ENCODE measurements at places on chromosomes 7 and 10.

DNA sequence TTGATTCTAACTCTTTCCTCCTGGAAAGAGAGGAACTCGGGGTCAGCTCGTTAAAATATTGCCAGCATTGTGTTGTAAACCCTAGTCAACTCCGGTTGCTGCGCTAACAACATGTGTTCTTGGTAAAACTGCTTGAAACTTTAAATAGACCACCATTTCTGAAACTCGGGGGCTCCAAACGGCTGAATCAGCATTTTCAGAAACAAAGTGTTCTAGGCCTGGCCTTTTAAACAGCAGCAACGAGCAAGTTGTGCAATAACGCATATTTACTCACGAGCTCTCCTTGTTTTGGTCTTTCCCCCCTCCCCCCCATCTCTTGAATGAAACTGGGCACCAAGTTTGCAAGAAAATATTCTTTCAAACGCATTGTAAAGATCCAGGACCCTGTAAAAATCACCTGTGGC is 9.2 kb upstream of the GRB10 start:
- no peak for DNase-seq

DNA sequence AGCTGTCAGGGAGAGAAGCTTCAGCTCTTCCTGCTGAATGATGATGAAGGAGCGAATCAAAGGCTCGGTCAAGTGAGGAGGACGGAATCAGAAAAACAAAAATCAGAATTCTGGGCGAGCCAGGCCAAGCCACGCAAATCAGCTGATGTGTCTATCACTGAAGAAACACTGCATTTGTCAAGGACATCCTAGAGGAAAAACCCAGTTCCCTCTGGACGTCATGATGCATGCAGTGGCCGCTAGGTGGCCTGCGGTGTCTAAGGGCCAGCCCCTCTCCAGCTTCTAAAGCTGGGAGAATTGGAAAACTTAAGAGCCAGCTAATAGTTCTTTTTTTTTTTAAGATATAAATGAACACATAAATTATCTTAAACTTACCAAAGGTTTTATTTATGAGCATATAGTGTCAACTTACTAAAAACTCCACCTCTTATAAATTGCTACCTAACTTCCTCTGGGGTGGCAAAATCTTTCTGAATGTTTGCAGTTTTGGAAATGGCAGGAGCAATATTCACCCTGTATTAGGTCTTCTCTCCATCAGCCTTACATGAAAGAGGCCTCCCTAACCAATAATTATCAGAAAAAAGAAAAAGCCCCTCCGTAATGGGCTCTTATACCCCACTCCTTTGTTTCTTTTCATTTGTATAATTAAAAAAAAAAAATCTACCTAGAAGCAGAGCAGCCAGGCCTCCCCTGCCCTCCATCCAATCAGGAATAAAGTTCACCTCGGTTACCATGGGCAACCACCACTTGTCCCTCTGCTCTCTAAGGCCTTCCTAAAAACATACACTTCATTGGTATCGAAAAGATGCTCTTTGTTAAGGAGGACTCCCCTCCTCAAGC is 186.8 kb downstream of the USP6NL start:
- peak; percentile 53 for DNase-seq

- no peak for DNase-seq
These were observed 235.8 kb downstream of the PAXIP1 start for GRCh38 chr7:154767142-154767541.

- DNase-seq: peak; percentile 10
These were observed 1.2 kb upstream of the SMNDC1 start for GRCh38 chr10:110305767-110306451.

- DNase-seq: peak; percentile 69
These were observed 12.7 kb upstream of the AKR1B10 start for GRCh38 chr7:134514663-134515062.

DNA sequence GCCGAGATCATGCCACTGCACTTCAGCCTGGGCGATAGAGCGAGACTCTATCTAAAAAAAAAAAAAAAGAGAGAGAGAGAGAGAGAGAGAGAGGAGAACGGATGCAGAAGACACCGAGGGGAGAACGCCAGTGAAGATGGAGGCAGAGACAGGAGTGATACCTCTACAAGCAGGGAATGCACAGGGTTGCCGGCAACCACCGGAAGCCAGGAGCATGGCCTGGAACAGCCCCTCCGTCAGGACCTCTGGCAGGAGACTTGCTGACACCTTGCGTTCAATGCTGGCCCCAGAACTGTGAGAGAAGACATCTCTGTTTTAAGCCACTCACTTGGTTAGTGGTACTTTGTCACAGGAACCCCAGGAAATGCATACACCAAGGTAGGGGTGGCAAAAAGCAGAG is 38.1 kb upstream of the DUSP5 start:
- no peak for DNase-seq

- no peak for DNase-seq
These were observed 10.5 kb downstream of the FAM171A1 start for GRCh38 chr10:15360566-15360965.

GRCh38 chr10:13110908-13111307 is 10.9 kb downstream of the OPTN start:
- DNase-seq: no peak

- DNase-seq: no peak
These were observed 66.5 kb downstream of the RBM20 start for GRCh38 chr10:110710621-110711020.
